ENCODE measurements at places on chromosomes 7 and 10.

DNA sequence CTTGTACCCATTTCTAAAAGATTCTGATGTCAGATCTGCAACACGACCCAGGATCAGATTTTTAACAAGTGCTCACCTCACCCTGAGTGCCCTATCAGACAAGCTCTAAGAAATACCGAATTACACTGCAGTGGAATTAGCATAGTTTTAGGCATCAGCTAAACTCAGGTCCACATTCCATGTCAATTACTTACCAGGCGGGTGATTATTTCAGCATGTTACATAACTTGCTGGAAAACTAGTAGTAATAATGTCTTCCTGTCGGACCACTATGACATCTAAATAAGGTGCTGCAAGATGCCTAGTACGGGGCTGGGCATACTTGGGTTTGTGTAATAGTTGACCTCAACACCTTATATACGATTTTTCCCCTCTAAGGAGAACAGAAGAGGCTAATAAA lies 21.0 kb downstream of the TRIL start:
- DNase-seq = no peak

GRCh38 chr7:18387191-18387735 lies 108.3 kb upstream of the HDAC9 start:
- no peak for DNase-seq

DNA sequence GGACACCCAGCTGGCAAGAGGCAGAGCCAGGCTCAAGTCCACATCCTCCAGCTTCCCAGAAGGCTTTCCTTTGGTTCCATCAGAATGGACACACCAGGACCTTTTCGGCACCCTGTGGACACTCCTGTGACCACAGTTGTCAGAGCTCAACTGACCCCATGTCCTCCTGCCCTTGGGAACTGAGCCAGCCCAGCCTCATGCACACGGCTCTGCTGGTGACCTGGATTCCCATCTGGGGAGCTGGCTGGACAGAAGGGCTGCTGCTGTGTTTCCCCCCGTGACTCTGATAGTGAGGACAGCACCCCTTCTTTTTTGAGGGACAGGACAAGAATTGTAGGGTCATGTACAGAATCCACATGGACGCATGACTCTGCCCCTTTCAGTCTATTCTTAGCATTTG lies 289.2 kb downstream of the WDR37 start:
- no peak for DNase-seq

- peak; percentile 66 for DNase-seq
Observed at GRCh38 chr10:78278058-78278404, 244.4 kb downstream of the RPS24 start.

- DNase-seq = no peak
Observed at GRCh38 chr7:137203351-137203750, 140.2 kb downstream of the PTN start.

DNA sequence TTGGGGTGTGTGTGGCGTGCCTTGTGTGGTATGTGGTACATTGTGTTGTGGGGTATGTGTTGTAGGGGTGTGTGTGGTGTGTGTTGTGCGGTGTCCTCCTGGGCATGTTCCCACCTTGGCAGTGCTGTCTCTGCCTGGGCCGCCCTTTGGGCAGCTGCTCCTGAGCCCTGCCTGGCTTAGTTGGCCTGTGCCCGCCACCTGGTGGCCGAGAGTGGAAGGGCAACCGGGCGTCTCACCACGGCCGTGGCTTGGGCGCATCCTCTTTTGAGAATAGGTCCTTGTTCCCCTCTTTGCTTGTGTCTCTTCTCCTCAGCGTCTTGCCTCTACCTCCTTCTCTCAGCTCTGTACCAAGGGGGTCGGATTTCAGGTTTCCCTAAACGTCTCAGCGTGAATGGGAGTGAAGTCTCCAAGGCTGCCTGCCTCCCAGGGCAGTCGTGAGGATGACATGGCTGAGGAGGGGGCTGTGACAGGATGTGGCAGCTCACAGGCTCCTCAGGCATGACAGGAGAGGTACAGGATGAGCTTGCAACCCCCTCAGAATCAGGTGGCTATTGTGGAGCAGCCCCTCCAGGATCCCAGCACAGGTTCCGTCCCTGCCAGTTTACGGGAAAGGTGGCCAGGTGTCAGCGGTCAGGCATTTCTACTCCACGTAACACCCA lies 98.4 kb upstream of the PODXL start:
- peak; percentile 87 for DNase-seq

DNA sequence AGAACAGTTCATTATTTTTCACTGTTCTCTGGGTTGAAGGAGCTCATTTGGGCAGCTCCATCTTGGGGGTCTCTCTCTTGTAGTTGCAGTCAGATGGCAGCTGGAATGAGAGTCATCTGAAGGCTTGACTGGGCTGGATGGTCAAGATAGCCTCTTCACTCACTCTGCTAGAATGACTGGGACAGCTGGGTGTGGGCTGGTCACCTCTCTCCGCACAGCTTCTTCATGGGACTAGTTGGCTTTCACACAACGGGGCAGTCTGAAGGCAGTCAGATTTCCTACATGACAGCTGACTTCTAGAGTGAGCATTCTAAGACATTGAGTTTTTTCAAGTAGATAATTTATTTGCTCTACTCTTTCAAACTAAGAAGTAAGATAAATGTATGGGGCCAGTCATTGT lies 13.1 kb downstream of the PLEKHA1 start:
- DNase-seq = no peak

- DNase-seq = no peak
Observed at GRCh38 chr7:32395168-32395567, 95.0 kb downstream of the LSM5 start.

GRCh38 chr10:29865700-29866355 lies 193.6 kb downstream of the JCAD start:
- DNase-seq = no peak

DNA sequence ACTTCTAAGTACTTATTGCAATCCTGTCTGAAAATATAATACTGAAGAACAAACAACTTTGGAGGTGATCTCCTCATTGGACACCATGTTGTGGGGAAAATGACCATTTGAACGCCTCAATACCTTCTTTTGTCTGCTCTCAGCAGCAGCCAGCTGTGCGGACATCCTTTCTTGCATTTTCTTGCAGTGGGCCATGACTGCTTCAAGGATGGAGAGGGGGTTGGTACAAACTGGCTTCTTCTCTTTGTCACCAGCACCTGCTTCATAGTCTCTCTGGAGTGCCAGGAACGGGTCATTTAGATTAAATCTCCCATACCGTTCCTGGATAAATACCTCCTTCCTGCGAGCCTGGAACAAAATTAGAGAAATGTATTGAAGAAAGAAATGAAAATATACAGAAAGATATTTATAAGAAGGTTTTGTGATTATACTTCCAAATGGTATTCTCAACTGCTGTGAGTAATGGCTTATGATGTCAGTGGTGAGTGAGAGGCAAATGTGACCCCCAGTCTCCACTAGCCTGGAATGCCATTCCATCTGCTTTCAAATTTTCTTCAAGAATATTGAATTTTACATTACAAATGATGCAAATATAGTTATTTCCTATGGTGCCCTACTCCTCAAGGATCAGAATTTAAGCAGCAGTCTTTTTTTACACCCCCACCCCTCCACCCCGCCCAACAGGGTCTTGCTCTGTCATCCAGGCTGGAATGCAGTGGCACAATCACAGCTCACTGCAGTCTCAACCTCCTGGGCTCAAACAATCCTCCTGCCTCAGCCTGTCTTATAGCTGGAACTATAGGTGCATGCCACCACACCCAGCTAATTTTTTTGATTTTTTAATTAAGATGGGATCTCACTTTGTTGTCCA lies 62.4 kb downstream of the CTTNBP2 start:
- DNase-seq = no peak

GRCh38 chr7:47901542-47901941 lies 46.7 kb downstream of the PKD1L1 start:
- peak; percentile 74 for DNase-seq

DNA sequence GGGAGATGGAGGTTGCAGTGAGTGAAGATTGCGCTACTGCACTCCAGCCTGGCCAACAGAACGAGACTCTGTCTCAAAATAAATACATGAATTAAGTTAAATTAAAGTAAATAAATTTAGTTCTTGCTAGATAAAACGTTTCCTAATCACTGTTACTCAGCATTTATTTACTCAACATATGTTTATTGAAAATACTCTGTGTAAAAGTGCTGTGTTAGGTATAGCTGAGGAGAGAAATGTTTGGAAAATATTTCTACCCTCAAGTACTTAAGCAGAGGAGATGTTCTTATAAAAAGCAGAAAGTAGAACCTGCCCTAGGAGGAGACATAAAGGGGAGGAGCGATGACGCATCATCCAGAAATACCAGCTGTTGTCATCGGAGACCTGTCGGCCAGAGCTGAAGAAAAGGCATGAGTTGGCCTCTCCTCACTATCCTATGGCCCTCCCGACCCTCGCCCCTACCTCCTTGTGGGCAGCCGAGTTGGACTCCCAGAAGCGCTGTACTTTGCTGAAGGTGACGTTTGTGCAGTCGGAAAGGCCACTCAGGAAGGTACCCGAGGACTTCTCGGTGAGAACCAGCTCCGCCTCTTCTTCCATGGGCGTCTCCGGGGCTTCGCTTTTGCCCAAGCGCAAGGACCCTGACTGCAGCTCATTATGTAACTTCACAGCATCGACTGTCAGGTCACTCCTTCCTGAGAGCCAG lies 1.1 kb downstream of the RRP12 start:
- DNase-seq = peak; percentile 73

DNA sequence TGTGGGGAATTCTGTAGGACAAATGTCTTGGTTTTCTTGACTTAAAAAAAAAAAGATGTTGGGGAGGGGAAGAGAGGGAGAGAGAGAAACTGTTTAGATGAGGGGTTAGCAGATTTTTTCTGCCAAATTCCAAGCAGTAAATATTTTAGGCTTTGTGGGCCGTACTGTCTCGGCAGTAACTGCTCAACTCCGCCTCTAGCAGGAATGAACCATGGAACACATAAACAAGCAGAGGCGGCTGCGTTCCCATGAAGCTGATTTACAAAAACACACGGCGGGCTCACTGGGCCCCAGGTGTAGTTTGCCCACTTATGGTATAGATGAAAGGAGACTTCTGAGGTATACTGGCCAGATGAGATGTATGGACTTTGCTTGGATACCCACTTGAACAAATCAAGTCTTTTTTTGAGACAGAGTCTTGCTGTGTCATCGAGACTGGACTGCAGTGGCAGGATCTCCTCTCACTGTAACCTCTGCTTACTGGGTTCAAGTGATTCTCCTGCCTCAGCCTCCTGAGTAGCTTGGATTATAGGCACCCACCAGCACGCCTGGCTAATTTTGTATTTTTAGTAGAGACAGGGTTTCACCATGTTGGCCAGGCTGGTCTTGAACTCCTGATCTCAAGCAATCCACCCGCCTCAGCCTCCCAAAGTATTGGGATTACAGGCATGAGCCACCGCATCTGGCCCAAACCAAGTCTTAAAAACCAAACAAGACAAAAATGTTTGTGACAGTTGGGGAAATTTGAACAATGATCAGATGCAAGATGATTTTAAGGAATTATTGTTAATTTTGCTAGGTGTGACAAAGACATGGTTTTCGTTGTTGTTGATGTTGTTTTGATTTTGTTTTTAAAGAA lies 9.7 kb upstream of the ADAMTS14 start:
- DNase-seq = no peak

DNA sequence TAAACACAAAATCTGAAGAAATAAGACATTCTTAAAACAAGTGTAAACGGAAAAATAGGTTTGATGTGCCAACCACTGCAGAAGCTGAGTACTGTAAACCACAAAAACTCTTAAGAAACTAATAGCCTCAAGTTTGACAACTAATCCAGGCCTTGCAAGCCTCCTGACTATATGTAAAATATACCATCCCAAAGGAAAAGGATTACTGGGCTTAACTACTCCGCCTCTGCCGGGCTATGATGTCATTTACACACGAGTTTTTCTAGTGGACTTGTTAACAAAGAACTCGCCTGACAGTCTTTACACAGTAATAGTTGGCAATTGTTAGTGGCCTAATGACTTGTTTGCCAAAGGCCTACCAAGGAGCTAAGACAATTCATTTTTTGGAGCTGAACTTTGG lies 2.1 kb downstream of the KIF5B start:
- no peak for DNase-seq

GRCh38 chr10:119305860-119306513 lies 98.6 kb downstream of the GRK5 start:
- peak; percentile 94 for DNase-seq

DNA sequence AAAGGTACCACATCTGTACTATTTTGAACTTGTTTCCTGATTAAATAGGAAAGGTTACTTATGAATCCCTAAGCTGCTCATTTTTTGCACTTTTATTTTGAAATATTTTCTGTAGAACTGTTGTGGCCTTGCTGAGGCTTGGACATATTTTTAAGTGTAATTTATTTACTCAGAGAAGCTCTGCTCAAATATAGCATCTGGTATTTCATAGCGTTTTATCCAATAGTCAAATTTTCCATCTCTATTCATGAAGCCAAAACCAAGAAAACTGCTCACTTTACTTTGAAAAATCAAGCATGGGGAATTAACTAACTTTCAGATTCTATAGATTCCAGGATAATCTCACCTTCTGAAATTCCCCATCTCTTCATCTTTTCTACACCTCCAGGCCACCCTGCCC lies 6.6 kb upstream of the FAM3C start:
- DNase-seq = no peak

GRCh38 chr10:132685101-132685891 lies 100.7 kb downstream of the NKX6-2 start:
- DNase-seq = peak; percentile 82

- DNase-seq = no peak
Observed at GRCh38 chr10:132370426-132371340, 26.3 kb upstream of the PWWP2B start.

- no peak for DNase-seq
Observed at GRCh38 chr10:30431435-30431911, 2.5 kb upstream of the MAP3K8 start.

DNA sequence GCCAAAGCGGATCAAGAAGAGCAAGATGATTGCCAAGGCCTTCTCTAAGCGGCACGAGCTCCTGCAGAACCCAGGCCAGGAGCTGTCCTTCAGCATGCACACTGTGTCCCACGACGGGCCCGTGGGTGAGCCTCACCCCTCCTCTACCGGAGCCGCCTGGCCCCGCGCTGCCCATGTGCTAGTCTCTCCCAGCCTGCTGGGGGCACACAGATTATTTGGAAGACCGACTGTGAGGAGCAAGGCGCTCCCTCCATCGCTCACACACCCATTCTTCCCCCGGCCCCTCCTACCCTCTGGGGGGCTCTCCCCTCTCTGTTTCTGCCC lies 13.9 kb upstream of the AHCYL2 start:
- DNase-seq = no peak

- no peak for DNase-seq
Observed at GRCh38 chr7:3167551-3167950, 123.9 kb upstream of the CARD11 start.

DNA sequence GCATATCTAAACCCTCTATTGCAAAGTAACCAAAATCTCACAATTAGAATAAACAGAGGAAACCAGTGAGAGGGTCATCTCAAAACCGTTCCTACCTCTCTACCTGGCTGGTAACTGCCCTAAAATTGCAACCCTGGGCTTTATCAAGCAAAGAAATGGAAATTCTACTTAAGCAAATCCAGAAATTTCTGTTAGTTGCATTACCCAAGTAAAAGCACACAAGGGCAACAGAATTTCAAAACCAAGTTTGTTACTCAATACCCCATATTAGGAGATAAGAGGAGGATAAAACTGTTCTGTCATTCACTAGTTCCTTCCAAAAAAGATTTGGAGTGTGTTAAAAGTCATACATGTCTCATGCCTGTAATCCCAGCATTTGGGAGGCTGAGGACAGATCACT lies 195.3 kb downstream of the FAM107B start:
- DNase-seq = no peak

- no peak for DNase-seq
Observed at GRCh38 chr10:100509241-100509840, 10.3 kb downstream of the SEC31B start.

All from H54 (cell line).